ENCODE measurements at places on chromosomes 7 and 10.
A peak's percentile ranks its signal among the peaks of the same experiment; 100 is the strongest.

- peak; percentile 67 for DNase-seq
Measured at GRCh38 chr10:34638406-34639054, 176.6 kb downstream of the PARD3 start.

GRCh38 chr7:41538810-41539724 lies 163.8 kb downstream of the INHBA start:
- no peak for DNase-seq

DNA sequence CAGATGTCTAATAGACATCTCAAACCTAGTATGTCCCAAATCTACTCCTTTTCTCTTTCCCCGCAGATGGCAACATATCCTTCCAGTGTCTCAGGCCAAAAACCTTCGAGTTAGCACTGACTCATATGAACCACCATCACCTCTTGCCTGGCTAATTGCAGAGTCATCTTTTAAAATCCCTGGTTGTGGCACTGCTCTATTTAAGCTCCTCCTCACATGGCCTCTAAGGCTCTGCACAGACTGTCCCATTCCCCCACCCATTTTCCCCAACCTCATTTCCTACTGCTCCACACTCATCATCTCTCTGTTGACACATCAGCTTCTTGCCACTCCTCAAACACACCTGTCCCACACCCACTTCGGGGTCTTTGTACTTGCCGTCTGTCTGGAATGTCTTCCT lies 16.8 kb upstream of the HBP1 start:
- no peak for DNase-seq

DNA sequence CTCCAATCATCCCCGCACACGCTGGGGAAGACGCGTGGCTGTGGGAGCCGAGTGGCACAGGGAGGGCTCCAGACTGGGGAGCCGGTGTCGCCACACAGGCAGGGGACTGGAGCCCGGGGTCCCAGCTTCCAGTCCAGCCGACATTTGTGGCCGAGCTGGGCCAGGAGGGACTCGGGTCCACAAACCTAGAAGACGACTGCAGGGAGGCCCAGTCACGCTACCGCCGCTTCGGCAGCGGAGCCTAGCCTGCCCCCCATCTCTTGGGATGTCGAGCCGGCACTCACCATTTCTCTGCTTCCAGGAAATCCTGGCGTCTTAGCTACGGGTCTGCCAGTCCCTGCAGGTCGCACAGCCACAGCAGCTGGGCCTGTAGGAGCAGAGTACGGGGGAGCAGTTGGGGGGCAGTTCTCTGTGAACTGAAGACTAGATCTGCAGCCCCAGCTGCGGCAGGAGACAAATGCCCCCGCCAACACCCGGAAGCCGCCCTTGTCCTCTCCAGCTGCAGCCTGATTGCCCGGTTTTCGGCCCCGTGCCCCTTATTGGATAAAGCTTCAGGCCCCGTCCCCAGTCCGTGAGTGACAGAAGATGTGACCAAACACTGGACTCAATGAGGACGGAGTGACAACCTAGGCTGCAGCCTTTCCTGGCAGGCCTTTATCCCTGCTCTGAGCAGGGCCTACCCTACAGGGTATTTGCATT lies 270.7 kb downstream of the ZNF33B start:
- no peak for DNase-seq

GRCh38 chr10:122132882-122133565 lies 138.1 kb upstream of the BTBD16 start:
- DNase-seq, result no peak

- no peak for DNase-seq
Measured at GRCh38 chr7:139044813-139045794, 9.3 kb upstream of the ZC3HAV1L start.

GRCh38 chr7:10312942-10313341 lies 660.7 kb upstream of the PHF14 start:
- DNase-seq, result no peak

DNA sequence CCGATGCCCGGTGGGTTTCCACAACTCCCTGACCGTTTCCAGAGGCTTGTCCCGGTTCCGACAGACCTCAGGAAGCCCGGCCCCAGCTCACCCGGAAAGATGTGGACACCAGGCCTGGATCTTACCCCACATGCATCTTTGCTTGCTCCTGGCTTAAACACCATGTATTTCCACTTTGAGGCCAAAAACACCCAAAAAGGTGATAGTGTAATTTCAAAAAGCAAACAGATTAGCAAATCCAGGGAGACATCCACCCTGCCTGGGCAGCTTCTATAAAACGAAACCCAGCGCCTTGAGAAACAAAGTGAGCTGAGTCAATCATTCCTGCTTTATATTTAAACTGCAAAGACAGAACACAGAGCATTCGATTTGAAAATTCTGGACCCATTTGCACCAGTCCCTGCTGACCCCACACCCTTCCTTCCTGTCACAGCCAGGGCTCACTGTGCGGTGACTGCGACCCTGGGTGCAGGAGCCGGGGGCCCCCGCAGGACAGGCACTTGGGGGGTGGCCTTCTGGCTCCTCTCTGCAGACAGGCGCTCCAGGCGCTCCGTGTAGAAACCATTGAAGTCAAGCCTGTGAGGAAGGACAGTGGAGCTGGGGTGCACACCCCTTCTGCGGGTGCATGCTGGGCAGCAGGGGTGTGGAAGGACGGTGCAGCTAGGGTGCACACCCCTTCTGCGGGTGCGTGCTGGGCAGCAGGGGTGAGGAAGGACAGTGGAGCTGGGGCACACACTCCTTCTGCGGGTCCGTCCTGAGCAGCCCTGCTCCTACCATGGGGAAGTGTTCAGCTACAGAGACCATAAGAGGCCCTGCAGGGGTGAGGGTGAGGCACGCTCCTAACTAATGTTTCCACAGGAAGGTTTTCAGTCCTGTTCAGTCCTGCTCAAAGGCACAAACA lies 2.9 kb upstream of the ADAM8 start:
- no peak for DNase-seq

- no peak for DNase-seq
Measured at GRCh38 chr7:82676777-82677463, 233.3 kb upstream of the CACNA2D1 start.

DNA sequence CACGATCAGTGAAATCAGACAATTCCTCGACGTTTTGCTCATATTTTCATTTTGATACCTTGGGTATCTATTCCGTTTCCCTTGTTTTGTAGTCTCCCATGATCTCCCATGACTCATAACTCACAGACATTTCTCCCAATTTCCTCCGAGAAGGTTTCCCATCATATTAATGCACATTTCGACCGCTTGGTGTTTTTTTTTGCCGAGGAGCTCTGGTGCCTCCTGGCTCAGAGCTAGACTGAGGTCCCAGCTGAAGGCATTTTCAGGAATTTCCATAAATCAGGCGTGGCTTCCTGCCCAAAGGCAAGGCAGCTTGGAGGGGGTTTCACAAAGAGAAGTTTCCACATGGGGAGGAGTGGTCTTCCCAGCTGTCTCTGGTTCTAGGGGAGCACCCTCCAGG lies 148.2 kb upstream of the TNS3 start:
- DNase-seq, result no peak

GRCh38 chr7:93941945-93942344 lies 20.4 kb downstream of the GNG11 start:
- DNase-seq, result no peak

DNA sequence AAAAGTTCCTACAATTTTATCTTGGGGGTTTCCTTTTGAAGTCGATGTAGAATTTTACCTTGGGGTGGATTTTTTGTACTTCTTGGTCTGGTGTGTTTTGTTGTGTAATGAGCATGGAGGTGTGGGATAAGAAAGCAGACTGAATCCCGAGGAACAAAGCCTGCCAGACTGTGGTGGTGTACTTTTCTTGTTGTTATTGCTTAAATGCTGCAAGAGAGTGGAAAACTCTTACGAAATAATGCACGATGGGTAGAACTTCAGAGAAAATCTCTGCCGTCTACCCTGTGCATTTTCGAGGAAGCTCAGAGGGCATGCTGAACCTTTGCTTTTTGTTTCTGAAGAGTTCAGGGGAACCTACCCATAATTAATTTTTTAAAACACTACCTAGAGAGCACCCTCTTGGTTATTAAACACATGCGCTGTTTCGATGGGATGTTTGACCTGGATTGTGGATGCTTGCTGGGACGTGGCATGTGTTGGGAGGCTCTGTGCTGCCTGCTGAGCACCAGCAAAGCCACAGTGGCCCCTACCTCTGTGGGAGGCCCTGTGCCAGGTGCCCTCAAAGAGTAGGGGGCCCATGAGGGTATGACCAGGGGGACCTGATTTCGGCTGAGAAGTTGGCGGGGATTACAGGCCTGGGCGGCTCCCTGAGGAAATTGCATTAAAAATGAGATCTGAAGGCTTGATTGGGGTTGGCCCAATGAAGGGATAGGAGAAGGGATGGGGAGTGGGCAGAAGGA lies 94.1 kb downstream of the TCF7L2 start:
- DNase-seq, result no peak

- no peak for DNase-seq
Measured at GRCh38 chr7:51545131-51545530, 228.5 kb upstream of the COBL start.

DNA sequence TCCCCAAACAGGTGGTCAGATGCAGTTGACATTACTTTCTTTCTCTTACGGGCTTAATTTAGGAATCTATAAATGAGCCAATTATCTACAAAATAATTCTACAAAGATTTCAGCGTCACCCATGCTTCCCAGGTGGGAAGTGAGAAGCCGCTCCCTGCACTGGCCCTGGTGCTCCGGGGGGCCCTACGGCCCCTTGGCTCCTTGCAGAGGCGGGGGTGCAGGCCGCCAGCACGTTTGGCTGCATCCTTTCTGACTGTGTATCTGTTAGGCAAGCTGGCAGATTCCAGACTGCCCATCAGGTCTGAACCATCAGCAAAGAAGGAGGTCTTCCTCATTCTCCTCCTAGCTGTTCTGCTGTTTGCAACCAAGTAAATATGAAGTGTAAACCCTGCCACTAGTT lies 16.3 kb downstream of the VWC2 start:
- no peak for DNase-seq

DNA sequence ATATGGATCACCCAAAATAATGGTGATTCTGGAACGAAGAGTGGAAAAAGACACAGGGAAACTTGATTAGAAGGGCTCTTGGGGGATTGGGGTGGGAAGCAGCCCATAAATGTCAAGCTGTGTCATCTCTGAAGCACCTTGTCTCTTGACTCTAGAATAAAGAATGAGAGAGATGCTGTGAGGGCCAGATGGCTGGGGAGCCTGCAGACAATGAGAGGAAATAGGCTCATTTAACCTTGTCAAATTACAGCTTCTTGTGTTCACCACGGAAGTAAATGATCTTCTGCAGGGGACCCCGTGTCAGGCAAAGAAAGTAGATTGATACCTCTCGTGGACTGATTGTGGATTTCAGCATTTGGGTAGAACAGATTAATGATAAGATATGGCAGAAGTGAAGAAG lies 159.3 kb downstream of the ST7 start:
- DNase-seq, result no peak

DNA sequence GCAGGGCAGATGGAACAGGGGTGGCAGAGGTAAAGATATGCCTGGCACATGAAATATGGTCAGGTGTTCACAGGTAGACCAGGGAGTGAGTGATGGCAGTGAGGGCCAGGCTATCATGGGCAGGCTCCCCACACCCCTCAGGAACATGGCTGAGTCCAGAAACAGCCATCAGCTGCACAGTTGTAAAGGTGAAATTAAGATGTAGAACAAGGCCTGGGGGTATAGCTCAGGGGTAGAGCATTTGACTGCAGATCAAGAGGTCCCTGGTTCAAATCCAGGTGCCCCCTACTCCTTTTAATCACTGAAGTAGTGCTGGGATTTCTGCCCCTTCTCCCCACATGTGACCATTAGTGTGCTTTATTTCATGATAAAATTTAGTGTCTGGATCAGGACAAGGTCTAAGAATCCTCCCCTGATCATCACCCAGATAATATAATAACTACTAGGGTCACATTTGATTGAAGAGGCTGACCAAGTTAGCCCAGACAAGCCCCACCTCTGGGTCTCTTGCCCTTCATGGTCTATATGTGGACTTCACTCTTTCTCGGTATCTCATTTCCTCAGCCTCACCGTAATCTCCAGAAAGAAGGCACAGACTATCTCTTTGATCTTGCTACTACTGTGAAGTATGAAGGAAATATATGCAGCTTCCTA lies 69.0 kb downstream of the ZNF783 start:
- DNase-seq, result no peak

DNA sequence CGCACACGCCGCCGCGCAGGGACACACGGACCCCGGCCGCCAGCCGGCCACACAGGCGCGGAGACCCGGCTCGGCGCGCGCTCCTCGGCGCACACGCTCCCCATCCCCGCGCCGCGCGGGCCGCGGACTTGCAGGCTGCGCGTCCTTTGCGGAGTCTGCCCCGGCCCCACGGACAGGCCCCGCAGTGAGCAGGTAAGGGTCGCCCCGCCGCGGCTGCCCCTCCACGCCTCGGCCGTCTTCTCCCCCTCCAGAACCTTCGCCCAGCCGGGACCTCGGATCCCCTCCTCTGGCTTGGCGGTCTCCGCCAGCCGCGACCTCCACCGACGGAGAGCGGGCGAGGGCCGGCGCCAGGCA lies 356 bp downstream of the ADCYAP1R1 start:
- no peak for DNase-seq

DNA sequence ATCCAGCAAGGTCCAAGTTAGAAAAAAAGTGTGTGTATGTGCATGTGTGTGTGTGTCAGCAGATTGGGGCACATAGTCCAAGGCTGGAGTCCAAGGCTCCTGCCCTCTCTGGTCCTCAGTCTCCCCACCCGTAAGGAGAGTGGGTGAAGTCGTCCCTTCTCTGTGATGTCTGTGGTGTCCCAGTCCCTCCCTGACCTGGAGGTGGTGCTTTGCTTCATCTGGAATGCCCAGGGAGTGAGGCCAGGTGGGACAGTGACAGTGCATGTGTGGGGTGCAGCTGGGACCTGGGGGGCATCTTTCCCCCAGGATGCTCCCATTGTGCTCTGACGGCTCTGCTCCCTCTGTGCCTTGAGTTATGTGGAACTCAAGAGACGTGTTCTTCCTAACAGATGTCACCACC lies 18.0 kb downstream of the AQP1 start:
- no peak for DNase-seq

DNA sequence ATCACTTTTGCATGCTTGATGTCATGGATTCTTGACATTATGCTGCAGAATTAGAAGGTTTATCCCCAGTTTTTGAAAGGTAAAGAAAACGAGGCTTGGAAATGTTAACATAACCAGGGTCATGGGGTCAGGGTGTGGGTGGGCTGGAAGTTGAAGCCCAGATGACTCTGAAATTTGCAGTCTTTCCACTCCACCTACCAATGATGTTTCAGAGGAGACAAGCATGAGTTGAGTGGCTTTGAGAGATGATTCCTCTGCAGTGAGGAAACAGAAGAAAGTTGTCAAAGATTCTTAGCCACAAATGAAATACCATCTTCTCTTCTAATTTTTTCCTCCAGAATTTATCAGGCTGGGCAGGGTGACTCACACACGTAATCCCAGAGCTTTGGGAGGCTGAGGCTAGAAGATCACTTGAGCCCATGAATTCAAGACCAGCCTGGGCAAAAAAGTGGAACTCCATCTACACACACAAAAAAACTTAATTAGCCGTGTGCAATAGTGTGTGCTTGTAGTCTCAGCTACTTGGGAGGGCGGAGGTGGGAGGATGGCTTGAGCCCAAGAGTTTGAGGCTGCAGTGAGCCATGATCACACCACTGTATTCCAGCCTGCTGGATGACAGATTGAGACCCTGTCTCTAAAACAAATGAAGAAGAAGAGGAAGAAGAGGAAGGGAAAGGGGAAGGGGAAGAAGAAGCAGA lies 239.1 kb upstream of the AUTS2 start:
- DNase-seq, result no peak
